NCI-H1930 (cell line): ENCODE measurements at places on chromosomes 12 and 14.

DNA sequence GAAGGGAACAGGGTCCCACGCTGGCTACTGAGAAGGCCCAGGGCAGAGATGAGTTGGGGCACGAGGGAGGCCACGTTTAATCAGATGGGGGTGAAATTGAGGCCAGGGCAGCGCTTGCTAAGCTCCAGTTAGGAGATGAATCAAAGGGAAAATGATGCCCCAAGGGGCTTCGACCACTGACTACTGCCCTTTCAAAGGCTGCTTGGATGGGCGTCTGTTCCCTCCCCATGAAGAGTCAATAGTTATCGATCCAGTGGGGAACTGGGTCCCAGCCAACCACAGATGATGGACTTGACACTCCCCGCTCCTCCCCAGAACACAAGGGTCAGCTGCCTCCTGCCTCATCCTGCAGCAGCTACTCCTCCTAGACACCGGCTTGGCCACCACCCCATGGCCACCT is 55.6 kb downstream of the ESRRB start:
- no peak for DNase-seq

DNA sequence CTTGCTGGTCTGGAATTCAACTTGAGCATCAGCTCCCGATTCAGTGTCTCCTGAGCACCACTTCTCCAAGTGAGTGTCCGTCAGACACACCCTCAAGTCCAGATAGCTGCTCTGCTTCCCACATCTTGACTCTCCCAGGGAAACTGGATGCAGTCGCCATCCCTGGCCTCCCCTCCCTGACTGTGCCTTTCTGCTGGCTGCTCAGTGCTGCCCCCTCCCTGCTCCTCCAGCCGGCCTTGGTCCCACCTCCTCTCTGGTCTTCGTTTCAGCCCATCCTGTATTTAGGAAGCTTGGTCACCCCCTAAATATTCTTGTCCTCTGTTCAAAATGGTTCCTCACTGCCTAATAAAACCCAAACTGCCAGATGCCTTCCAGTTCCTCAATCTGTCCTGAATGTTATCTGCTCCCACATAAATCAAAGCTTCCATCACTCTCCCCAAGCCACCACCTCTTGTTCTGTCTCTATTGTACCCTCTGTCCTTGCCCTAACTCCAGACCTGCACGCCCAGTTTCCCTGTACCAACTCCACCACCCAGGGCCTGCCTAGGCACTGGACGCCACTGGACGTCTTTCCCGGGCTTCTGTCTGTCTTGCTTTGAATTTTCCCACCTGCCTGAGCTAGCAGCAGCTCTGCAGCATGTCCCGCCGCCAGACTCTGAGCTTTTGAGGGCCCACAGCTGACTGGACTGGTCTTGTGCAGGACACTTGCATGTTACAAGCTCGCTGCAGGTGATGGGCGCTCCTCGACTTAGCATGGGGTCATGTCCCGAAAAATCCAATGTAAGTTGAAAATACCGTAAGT is 33.8 kb downstream of the CCDC92 start:
- no peak for DNase-seq

DNA sequence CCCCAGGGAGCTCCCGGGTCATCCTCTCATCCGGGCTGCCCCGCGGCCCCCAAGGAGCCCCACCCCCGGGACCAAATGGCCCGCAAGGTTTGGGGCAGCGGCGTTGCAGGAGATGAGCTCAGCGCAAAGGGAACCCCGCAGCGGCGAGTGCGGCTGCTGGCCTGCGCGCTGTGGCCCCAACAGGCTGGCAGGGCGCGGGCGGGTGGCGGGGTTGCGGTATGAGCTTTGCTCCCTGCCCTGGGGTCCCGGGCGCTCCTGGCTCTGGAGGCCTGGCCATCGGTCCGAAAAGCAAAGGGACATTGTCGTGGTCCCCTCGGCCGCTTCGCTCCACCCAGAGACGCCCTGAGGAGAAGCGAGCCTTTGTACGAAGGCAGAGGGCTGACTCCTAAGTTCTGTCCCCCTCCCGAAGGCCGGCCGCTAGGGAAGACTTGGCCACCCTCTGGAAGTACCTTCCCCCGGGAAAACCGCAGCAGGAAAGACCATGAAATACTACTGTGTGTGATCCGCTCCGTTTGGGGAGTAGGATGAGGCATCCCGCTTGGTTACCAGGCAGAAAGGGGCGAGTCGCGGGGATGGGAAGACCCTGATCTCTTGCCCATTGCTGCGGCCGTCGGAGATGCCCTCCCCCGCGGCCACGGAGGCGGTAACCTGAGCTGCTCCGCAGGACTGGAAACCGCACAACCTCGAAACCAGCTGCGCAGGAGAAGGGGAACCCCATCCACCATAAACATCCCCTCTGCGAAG is 620 bp upstream of the NID2 start:
- DNase-seq = no peak

DNA sequence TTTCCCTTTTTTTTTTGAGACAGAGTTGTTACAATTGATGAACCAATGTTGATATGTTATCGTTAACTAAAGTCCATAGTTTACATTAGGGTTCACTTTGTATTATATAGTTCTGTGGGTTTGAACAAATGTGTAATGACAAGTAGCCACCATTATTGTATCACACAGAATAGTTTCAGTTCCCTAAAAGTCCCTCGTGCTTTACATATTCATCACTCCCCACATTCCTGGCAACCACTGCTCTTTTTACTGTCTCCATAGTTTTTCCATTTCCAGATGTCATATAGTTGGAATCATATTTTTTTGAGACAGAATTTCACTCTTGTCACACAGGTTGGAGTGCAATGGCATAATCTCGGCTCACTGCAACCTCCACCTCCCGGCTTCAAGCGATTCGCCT is 12.5 kb downstream of the HSD17B6 start:
- no peak for DNase-seq

DNA sequence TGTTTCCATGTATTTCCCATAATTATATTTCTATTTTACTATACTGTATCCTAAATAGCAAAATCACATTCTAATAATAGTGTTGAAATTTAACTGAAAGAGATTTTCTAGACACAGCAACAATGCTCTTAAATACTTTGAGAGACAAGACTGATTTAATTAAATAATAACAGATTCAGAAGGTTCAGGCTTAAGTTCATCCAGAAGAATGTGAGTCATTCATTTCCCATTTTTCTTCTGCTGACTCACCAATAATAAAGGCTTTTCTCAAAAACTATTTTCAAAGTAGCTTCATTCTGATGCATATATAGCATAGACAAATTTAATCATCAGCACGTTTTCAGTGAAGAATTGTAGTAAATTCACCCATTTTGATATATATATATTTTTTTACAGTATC is 481.4 kb downstream of the MDGA2 start:
- DNase-seq = no peak

GRCh38 chr12:118058881-118059280 is 2.1 kb downstream of the WSB2 start:
- DNase-seq = no peak

- DNase-seq = no peak
Measured at GRCh38 chr12:109462868-109463692, 14.0 kb downstream of the KCTD10 start.

GRCh38 chr14:50334211-50334610 is 22.1 kb downstream of the DMAC2L start:
- no peak for DNase-seq

- DNase-seq = no peak
Measured at GRCh38 chr14:42665083-42665482, 1058.4 kb downstream of the LRFN5 start.

GRCh38 chr12:63362791-63363190 is 211.8 kb upstream of the AVPR1A start:
- no peak for DNase-seq

- no peak for DNase-seq
Measured at GRCh38 chr12:26651566-26652188, 181.3 kb downstream of the ITPR2 start.

GRCh38 chr14:52706286-52706685 is 714 bp upstream of the PSMC6 start:
- DNase-seq = no peak

- no peak for DNase-seq
Measured at GRCh38 chr14:87873741-87874140, 119.2 kb downstream of the GALC start.

GRCh38 chr12:43066471-43066870 is 476.9 kb upstream of the PRICKLE1 start:
- no peak for DNase-seq

DNA sequence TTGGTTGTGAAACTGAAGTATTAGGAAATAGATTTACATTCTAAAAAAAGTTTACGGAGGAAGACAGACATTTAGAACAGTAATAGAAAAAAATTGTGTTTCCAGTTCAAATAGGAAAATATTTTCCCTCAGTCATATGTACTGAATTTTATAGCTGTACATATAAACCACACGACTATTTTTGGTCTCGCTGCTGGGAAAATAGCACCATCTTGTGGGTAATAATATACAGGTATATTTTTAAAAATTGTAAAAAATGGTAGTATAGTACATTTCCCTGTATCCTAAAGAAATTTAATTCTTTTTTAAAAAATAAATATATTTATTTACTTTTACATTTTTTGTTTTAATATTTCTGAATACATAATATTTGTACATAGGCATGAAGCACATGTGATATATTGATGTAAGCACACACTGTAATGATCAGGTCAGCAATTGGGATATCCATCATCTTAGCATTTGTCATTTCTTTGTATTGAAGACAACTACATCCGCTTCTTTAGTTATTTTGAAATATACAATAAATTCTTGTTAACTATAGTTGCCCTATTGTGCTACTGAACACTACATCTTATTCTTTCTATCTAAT is 168.6 kb downstream of the ALX1 start:
- no peak for DNase-seq

GRCh38 chr12:41162461-41162860 is 25.7 kb upstream of the PDZRN4 start:
- no peak for DNase-seq

- DNase-seq = no peak
Measured at GRCh38 chr12:69059465-69060457, 126.8 kb upstream of the CPM start.

DNA sequence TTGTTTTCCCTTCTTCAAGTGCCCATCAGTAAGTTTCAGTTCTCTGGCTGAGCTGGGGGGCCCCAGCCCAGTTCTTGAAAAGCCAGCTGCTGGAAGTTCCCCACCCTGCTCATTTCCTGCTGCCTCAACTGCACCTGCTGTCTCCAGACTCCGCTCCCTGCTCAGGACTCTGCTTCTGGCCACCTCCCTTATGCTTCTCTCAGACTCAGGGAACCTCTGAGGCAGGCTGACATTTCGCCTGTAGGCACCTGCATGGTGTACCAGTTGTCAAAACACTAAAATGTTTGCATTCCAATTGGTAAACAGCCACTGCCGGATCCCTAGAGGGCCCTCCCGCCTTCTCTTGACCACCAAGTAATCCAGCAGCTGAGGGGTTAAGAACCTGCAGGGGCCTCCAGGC is 136.5 kb upstream of the VRK1 start:
- DNase-seq = no peak

GRCh38 chr12:32309811-32310736 is 89.3 kb upstream of the FGD4 start:
- DNase-seq = peak; percentile 41

GRCh38 chr14:71478542-71478941 is 453.7 kb upstream of the RGS6 start:
- DNase-seq = no peak

DNA sequence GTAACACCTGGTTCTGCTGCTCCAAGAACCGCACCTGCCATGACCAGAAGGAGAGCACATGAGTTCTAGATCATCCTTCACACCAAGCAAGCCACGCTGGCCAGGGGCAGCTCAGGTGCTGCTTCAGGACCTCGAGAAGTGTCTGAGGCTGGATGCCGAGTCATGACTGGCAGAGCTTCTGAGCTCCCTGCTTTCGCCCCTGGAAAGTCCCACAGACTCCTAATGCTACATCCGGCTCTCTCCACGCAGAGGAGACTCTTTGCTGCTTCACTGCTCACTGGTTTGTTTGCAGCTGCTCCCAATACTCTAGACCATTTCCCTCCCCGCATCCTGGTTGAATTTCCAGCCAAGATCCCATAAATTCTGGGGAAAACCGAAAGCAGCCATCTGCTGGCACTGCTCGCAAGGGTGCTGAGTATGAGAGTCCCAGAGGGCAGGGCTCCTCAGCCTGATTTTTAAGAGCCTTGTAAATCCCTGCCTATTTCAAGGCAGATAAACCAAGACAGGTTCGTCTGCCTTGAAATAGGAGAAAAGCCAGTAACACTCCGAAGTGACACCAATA is 1.4 kb downstream of the KRT2 start:
- no peak for DNase-seq

DNA sequence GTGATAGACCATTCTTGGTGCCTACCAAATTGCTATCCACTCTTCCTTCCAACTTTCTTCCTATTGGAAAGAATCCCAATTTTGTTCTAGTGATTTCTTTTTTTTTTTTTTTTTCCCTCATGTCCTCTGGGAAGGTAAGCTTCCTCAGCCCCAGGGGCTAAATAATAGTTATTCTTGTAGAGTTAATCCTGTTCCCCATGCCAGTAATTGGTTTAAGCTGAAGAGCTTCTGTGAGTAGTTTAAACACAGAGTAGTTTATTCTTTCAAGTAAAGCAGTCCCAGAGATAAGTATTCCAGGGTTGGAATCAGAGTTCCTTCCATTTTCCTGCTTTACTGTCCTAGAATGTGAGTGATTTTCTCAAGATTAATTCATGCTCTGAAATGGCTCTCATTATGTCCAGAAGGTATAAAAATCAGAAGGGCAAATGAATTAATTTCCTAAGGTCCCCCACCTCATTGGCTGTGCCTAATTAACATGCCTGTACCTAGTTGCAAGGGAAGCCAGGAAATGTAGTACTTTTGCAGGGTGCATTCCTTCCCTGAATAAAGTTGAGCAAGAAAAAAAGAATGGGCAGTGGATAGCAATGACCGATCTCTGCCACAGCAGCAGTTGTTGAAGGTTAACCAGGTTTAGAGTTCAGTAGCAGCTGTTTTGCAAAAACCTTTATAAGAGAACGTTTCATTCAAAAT is 97.8 kb downstream of the PLEKHA5 start:
- no peak for DNase-seq
